ENCODE measurements at places on chromosomes 3 and 15.

DNA sequence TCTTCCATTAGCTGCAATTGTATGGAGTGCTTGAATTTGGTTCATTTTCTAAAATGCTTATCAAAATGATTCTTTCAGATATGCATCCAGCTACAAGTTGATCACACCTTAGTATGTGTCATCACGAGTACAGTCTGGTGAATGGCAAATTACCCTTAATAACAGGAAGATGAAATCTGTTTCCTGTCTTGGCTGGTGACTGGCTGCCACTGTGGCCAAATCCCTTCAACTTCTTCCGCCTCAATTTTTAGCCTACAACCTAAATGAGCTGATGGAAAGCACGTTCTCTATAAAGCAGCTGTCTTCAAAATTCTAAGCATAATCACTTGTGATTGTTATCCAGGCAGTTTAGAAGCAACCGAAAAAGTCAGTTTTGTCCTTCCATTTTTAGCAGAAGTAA lies 387.1 kb upstream of the NECTIN3 start:
- DNase-seq, result no peak

GRCh38 chr15:57479005-57479404 lies 102.7 kb downstream of the CGNL1 start:
- DNase-seq, result no peak

DNA sequence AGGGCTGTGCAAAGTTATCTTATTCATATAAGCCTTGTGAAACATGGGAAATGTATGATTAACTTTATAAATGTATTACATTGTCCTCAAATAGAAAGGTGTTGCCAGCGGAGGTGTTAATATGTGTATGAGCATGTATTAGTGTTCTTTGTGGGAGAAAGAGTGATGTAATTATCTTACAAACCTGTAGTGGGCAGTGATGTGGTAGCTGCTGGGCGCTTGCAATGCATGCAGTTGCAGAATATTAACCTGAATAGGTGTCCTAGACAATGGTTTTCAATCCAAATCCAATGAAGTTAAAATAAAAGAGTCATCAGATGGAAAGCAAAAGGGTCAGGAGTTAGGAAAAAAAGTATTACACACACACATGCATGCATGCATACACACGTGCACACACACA lies 881.3 kb upstream of the CADM2 start:
- DNase-seq, result no peak

- DNase-seq, result peak; percentile 63
Observed at GRCh38 chr3:172461530-172462138, 13.4 kb upstream of the GHSR start.

DNA sequence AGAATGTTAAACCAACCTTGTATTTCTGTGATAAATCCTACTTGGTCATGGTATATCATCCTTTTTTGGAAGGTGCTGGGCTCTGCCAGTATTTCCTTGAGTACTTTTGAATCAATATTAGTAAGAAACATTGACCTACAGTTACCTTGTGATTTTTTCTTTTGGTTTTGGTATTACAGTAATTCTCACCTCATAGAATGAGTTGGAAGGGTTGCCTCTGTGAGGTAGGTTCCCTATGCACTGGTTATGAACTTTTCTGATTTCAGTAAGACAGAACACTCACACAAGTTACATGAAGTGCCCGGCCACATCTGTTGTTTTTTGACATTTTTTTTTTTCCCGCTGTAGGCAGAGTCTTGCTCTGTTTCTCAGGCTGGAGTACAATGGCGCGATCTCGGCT lies 20.0 kb downstream of the PCCB start:
- no peak for DNase-seq

- no peak for DNase-seq
Observed at GRCh38 chr15:33515121-33515520, 204.4 kb downstream of the RYR3 start.

GRCh38 chr3:188712248-188712924 lies 459.4 kb upstream of the TPRG1 start:
- DNase-seq, result no peak

- DNase-seq, result no peak
Observed at GRCh38 chr3:124116906-124117305, 125.0 kb upstream of the ROPN1 start.

DNA sequence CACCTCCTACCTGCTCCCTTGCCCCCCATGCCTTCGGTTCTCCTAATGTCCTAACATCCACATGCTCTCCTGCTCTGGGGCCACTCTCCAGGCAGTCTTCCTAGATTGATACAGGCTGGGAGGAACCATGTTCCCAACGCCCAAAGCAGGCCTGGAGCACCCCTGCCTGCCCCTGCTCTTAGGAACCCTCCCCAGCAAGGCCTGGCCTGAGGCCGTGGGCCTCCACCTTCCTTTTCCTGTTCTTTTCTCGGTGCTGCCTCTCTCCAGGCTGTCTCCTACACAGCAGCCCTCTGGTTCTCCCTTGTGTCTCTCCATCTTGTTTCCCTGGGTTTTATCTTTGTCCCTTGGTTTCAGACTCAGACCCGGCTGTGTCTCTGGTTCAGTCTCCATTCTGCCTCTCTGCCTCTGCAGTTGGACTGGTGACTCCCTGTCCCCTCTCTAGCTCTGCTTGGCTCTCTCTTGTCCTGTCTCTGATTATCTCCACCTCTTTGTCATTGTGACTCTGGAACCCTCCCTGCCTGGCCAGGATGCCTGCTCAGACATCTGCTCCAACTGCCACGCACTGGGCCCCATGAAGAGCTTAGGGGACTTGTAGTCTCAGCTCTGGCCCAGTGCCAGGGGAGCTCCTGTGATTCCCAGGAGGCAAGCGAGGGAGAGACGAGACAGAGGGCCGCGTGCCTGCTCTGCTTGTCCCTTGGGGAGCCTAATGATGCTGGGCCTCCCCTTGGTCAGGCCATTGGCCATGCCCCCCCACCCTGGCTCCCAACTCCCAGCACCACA lies 26.0 kb upstream of the RPL29 start:
- no peak for DNase-seq

- DNase-seq, result peak; percentile 28
Observed at GRCh38 chr15:93164409-93164808, 75.4 kb upstream of the RGMA start.

DNA sequence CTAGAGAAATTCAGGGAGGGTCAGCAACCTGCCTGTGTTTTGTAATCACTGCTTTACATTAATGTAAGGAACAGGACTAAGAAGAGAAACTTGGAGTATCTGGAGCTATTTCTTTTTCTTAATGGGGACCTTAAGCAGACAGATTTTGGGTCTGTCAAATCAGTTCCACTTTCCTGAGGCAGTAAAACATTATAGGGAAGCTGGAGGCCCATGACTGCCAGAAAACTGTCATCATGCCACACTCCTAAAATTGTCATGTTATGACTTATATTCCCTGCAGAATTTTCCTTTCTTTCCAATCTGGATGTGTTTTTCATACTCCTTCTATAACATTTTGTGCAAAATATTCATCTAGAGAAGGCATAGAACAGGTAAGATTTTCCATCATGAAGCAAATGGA lies 28.8 kb downstream of the DGKG start:
- no peak for DNase-seq

GRCh38 chr15:58002338-58003126 lies 63.0 kb downstream of the ALDH1A2 start:
- DNase-seq, result no peak

GRCh38 chr3:62805580-62806277 lies 69.5 kb downstream of the CADPS start:
- no peak for DNase-seq

DNA sequence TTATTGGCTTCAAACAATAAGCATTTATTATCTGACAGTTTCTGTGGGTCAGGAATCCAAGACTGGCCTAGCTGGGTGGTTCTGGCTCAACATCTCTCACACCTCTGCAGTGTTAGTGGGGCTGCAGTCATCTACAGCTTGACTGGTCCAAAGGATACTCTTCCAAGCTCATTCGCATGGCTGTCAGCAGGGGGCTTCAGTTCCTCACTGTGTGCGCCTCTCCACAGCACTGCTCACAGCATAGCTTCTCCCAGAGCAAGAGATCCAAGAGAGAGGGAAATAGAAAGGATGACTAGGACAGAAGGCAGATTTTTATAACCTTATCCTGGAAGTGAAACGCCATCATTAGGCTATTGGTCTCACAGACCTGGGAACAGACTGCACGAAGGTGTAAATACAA lies 64.2 kb downstream of the MAGI1 start:
- no peak for DNase-seq

DNA sequence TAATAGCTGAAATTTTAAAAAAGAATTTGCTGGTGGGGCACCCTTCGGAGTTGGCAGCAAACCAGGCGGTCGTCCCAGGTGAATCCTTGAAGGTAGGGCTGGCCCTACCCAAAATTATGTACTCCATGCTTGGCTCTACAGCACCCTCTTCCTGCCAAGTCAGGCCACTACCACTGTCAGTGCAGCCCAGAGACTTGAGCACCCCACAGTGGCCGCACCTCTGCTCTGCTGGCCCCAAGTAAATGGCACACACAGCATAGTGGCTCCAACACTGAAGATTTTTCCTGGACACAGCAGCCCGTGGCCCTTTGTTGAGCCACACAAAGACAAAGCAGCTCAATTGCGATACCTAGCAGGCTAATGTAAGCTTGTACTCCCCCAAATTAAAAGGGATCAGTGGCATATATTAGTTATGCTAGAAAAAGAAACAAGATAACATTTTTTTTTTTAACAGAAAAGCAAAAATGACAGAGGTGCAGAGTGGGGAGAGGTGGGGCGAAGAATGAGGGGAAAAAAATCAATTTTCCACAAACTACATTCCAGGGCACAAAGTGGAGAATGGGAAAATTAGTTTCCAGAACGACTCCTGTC lies 250.5 kb downstream of the UACA start:
- DNase-seq, result peak; percentile 80

DNA sequence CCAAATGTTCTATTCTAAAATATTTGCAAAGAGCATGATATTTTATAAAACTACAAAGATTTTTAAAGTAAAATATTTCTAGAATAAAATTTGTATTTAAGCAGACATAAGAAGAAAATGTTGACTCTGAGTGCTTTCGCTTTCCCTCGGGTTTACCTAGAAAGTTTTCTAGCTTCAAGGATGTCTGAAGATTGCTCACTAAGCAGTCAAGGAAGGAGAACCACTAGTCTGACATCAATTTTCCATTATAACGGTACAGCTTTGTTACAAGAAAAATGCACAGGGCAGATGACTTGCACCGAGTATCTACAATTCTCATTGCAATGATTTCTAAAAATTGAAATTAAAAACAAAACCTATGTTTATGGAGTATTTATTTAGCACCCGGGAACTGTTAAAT lies 14.2 kb downstream of the GPR15 start:
- no peak for DNase-seq

Measured in natural killer cell (primary cell).